RKO (cell line): ENCODE measurements at places on chromosomes 7 and 10.

- DNase-seq: peak; percentile 56
Observed at GRCh38 chr10:16297642-16298041, 139.2 kb upstream of the PTER start.

DNA sequence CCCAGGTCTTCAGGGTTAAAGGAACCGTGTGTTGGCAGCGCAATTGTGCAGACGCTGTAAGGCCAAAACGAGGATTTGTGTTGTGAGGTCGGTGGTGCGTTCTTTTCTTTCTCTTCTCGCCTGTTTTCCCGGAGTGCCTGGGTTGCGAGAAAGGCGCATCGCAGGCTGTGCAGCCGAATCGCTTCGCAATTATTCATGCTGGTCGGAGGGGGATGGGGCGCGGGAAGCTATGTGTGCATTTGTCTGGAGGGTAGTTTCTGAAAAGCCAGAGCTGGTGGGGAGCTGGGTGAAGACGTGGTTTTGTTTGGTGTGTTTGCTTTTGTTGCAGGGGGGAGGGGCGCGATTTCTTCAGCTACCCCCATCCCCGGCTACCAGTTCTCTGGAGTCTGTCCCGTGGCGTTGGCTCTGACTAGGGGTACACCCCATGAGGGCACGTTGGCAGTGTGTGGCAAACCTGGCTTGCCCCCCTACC is 2.1 kb downstream of the MXI1 start:
- DNase-seq: peak; percentile 83

DNA sequence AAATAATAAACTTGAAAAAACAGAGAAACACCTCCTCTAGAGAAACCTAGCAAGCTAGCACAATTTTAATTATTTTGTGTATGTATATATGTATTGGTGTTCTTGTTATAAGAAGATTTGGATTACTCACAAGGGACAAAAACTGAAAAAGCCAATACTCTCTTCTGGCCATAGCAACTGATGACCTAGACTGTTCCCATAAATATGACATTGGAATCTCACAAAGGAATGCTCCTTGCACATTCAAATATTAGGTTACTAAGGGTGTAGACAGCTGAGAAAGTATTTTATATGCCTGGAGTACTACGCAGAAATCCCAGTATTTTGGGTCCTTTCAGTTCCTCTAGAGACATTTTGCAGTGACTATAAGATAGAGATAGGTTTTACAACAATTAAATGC is 279.4 kb downstream of the FZD1 start:
- DNase-seq: no peak

GRCh38 chr10:96600337-96600736 is 13.5 kb upstream of the TM9SF3 start:
- no peak for DNase-seq

GRCh38 chr10:132710036-132710686 is 75.8 kb downstream of the NKX6-2 start:
- DNase-seq: no peak

DNA sequence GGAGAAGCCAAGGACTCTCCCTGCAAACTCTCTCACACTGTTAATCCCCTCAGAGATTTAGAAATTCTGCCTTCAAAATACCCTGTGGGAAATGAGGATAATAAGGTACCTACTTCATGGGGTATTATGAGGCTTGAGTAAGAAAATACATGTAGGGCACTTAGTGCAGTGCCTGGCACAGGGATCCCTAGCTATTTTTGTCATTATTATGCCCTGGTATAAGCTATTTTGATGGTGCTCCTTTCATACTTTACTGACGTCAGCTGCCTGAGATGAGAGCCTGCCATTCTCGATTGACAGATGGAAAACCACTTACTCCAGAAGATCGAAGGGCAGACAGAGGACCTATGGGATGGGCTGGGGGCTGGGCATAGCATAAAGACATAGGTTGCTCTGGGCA is 30.1 kb downstream of the MKX start:
- no peak for DNase-seq

- no peak for DNase-seq
Observed at GRCh38 chr7:108261560-108262255, 131.5 kb upstream of the LAMB4 start.

DNA sequence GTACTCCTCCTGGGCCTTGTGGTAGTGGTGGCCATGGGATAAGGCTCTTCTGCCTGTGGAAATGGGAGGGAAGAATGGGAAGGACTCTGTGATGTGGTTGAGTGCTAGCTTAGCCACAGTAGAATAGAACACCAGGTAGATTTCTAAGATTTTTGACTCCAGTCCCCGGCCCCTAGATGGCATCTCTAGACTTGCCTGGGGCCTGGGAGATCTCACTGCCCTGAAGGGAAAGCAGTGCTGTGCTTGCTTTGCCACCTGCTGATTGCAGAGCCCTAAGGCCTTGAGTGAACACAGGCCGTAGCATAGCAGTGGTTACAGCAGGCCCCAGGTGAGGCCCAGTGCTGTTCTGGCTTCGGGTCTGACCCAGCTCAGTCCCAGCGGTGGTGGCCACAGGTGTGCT is 252.0 kb downstream of the TCF7L2 start:
- DNase-seq: no peak

DNA sequence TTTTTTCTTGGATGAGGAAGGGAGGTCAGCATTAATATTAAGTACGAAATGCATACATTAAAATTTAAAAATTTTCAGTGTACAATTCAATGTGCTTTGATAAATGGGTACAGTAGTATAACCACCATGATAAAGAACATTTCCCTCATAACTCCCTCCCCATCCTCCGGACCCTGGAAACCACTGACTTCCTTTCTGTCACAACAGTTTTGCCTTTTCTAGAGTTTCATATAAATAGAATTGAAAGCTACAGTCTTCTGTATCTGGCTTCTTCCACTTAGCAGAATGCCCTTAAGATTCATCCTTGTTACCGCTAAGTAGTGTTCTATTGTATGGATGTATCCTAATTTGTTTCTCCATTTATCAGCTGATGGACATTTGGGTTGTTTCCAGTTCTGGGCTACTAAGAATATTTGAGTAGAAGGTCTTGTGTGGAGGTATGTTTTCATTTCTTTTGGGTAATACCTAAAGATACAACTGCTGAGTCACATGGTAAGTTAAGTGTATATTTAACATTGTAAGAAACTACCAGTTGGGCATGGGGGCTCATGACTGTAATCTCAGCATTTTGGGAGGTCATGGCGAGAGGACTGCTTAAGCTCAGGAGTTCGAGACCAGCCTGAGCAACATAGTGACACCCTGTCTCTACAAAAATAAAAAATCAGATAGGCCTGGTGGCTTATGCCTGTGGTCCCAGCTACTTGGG is 30.8 kb downstream of the ABI1 start:
- DNase-seq: no peak

GRCh38 chr10:75400163-75400770 is 1.3 kb downstream of the ZNF503 start:
- DNase-seq: peak; percentile 54

- DNase-seq: peak; percentile 50
Observed at GRCh38 chr7:132276976-132277725, 299.1 kb downstream of the PLXNA4 start.

GRCh38 chr7:126720232-126720631 is 532.5 kb downstream of the GRM8 start:
- DNase-seq: no peak

GRCh38 chr10:78320506-78320905 is 286.8 kb downstream of the RPS24 start:
- no peak for DNase-seq

GRCh38 chr7:40800771-40801170 is 666.0 kb downstream of the SUGCT start:
- DNase-seq: no peak

DNA sequence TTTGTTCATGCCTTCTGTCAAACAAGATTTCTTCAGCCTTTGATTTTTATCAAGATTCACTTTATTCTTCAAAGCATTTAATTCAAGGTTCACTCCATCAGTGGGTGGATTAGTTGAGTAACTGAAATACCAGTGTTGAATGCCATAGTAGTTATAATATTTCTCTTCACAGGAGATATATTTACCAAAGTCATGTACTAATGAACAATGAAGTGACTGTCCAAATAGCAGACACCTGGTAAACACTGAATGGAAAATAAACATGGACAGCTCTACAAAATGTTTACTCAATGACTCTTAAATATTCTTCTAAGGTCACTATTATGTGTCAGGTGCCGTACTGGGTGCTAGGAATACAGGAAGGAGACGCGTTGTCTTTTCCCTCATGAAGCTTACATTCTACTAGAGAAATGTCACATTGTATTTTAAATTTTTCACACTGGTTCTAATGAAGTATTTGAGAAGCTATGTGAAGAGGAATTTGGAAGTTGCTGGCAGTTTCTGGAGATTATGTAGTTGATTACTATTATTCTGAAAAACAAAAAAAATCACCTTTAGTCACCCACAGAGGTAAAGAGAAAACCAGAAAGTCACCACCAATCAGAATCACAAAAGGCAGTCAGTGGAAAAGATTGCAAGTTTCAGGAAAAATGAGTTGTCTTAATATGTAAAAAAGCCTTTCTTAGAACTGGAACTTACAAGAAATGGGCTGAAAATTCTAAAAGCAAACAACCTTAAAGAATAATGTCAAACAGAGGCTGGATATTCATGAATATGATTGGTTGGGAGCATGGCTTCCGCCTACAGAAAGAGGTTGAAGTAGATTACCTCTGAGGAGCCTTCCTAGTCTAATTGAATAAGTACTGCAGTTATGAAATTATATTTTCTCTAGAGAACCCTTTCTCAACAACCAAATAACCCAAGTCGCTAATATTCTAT is 84.5 kb downstream of the RTKN2 start:
- DNase-seq: no peak

DNA sequence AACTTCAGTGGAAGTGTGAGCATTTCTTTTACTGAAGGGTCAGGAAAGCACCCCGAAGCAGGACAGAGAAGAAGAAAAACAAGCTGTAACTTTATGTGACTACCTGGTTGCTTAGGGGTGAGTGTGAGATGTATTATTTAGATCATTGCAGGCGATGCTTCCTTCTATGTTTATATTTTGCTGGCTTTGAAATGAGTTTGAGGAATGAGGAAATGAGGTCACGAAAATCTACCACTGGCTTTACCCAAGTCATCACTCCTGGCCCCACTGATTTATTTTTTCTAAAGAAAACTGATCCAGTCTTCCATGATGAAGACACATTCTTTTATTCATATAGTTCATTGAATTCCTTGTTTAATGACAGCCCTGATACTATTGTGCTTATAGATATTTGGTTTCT is 716.6 kb upstream of the FZD8 start:
- no peak for DNase-seq

- no peak for DNase-seq
Observed at GRCh38 chr7:12127455-12127854, 83.6 kb upstream of the TMEM106B start.

GRCh38 chr7:116652793-116653192 is 19.2 kb upstream of the MET start:
- DNase-seq: peak; percentile 66

- no peak for DNase-seq
Observed at GRCh38 chr10:112761256-112761655, 188.8 kb upstream of the TCF7L2 start.

- DNase-seq: no peak
Observed at GRCh38 chr10:6128087-6128486, 39.3 kb downstream of the RBM17 start.

DNA sequence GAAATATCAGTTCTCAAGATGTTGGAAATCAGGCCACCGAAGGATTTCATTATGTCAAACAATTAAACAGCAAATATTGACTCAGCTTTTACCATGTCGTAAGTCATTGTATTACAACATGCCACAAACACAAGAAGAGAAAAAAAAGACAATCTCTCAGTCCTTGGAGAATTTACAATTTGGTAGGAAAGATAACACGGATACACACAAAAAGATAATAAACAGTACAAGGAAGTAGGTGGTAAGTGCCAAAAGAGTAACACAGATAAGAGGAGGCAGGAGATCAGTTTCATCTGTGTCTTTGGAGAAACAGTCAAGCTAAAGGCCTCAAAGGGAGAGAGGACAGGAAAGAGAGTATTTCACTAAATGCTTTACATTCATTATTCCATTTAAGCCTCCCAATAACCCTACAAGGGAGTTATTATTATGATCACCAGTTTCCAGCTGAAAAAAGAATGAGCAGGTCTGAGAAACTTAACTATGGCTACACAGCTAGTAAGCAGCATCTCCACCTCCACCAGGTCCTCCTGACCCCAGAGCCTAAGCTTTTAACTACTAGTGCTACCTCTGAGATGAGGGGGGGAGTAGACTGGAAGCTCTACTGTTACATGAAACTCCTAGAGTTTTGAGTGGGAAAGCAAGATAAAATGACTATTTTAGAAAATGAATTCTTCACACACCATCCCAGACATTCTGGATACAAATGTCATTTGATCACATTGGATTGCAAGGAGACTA is 13.9 kb upstream of the DNAJC1 start:
- DNase-seq: no peak

GRCh38 chr10:71401056-71401455 is 4.3 kb downstream of the CDH23 start:
- DNase-seq: no peak

DNA sequence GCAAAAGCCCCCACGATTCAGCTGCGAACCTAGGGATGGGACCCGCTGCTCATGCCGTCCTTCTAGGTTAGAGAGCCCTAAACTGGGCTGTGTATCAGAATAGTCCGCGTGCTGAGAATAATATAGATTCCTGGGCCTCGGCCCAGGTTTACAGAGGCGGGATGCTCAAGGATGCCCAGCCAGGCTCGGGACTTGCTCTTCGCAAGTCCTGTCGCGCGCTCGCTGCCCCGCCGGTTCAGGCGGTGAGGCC is 266 bp upstream of the STMP1 start:
- no peak for DNase-seq

DNA sequence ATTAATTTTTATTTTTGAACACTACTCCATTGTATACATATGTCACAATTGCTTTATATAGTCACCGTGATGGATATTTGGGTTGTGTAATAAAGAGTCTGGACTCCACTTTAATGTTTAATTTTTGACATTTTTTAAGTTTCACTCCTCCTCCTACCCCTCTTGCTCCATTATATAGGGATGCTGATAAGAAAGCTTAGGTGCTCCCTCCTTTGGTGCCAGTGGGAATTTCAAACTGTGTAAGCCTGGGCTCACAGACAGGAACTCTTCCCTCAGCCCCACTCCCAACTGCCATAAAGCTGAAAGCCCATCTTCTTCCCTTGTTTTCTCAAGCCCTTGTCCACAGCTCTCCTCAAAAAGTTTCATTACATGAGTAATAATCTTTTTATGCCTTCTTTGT is 47.6 kb downstream of the TWIST1 start:
- no peak for DNase-seq

DNA sequence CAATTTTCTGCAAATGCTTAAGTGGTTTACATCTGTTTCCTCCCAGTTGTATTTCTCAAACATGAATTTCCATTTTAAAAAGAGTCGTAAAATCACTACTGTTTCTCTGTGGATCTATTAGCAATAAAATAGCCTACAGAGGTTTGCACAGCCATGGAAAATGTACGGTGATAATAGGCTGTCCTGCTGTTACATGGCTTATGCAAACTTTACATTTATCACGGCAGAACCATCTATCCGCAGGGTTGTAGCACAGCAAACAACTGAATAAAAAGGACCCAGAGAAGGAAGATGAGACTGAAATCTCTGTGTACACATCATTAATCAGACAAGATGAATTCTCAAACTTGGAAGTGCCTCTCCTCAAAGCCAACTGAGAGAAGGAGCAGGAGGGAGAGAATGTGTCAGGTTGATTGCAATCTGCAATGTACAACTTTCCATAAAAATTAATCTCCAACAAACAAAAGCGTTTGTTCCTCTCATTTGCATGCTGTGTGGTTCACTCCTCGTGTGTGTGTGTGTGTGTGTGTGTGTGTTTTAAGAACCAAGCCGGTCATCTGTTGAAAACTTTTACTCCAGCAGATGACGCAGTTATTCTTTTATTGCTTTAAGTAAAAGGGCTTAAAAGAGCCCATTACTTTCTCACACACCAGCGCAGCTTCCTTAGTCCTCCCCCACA is 279.3 kb downstream of the SKAP2 start:
- DNase-seq: no peak
